ENCODE measurements at places on chromosomes 12 and 14.

DNA sequence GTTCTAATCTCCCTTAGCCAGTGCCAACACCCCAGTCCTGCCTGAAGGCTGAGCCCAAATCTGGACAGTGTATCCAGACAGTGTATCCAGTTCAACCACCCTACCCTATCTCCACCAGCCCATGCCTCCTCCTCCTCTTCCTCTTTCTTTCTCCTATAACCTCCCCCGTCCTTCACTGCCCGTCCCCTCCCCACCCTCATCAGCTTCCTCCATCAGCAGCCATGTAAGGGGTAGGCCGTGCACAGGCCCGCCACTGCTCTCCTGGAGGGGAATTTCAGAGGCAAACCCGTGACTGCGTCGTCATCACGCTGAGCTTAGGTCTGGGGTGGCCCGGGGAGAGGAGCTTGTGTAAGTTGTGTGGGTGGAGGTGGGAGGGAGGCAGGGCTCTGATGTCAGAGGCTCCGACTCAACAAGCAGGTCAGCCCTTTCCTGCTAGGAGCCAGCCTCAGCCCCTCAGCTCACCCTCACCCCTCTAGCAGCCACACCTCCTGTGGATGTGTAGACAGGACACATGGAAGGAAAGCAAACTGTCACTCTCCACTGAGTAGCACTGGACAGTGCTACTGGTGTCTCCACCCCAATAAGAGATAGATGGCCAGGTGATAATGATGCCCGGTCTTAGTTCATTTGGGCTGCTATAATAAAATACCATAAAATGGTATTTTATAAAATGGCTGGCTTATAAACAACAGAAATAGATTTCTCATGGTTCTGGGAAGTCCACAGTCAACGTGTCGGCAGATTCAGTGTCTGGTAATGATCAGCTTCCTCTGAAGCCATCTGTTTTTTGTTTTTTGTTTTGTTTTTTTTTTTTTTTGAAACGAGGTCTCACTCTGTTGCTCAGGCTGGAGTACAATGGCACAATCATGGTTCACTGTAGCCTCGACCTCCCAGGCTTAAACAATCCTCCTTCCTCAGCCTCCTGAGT lies 50.5 kb downstream of the IRF2BPL start:
- no peak for DNase-seq

DNA sequence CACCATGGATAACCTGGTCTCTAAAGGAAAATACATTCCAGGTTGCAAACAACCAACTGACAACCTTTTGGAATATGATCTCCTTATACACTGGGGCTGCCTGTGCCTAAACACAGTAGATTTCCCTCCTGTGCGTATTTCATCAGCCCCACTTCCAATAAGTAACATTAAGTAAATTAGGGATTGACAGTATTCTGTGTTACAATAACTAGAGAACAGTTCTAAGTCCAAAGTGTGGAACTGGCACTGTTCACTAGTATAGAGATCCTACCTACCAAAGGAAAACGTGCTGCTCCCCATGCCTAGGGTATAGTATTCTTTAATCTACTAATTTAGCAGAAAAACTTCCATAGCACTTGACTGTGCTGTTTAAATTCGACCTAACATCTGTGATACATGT lies 82.8 kb downstream of the SLC38A1 start:
- no peak for DNase-seq

DNA sequence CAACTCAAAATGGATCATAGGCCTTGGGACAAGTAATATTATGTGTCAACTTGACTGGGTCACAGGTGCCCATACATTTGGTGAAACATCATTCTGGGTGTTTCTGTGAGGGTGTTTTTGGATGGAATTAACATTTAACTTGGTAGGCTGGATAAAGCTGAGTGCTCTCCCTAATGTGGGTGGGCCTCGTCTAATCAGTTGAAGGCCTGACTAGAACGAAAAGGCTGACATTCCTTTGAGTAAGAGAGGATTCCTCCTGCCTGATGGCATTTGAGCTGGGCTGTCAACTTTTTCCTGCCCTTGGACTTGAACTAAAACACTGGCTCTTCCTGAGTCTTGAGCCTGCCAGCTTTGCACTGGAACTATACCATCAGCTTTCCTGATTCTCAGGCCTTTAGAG lies 93.4 kb upstream of the ESRRB start:
- no peak for DNase-seq

GRCh38 chr14:58488550-58488949 lies 61.0 kb downstream of the KIAA0586 start:
- DNase-seq: peak; percentile 62

- no peak for DNase-seq
Observed at GRCh38 chr14:104788161-104788818, 7.3 kb downstream of the AKT1 start.

- DNase-seq: no peak
Observed at GRCh38 chr14:40368314-40368713, 936.1 kb upstream of the FBXO33 start.

DNA sequence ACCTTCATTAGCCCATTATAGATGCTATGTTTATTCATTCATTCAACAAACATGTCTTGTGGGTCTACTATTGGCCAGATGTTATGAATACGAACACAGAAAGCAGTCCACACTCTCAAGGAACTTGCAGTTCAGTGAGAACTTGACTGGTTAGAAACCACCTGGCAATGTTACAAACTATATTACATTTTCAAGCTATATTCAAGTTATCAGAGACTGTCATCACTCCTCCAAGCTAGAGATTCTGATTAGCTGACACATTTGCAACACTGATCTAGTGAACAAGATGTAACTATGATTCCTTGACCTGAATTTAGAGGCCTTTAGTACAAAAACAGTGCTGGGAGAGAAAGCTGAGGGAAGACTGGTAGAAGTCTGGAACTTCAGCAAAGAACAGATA lies 170.7 kb upstream of the EEA1 start:
- DNase-seq: no peak

DNA sequence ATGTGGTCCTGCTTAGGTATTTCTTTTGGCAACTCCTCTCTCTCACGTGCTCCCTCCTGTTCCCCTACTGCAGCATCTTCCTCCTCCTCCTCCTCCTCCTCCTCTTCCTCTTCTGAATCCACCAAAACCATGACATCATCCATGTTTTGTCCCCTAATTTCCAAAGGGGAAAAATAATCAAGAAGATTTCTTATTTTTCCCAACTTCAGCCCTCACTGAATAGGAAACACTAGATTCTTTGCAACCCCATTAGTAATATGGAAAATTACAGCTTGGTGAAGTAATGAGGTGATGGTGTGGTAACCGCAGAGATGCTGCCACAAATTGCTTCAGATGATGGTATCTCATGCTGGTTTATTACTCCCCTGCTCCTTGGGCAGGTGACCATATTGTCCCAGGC lies 7.5 kb upstream of the WSB2 start:
- no peak for DNase-seq

- DNase-seq: no peak
Observed at GRCh38 chr12:62751810-62752155, 183.2 kb downstream of the PPM1H start.

DNA sequence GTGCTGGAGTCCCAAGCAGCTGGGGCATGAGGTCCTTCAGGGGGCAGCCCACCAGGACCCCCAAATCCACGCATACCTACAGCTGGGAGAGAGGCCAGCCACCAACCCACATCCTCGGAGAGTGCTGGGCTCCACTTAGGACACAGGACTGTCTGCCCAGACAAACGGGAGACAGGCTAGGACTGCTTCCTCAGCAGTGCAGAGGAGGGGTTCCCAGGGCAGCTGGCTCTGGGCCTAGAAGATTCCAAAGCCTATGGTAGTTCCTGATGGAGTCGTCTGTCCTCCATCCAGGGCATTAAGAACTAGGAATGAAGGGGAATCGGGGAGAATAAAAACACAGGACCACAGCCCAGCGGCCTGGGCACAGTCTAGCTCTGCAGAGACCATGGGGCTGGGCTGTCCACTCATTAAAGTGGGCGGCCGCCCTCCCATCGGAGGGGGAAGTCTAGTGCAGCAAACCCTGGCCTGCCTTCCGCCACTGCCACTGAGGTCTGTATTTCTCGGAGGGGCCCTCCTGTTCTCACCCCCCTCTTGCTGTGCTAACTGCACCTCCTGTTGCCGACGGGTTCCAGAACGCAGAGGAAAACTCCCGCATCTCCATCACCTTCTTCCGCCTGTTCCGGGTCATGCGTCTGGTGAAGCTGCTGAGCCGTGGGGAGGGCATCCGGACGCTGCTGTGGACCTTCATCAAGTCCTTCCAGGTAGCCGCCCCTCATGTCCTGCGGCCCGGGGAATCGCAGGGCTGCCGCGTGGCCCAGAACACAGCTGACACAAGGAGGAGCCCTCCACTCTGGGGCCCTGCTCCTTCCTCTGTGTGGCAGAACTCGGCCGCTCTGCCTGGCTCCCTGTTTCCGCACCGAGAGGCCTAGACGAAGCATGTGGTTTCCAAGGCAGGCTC lies 143.5 kb upstream of the FKBP4 start:
- DNase-seq: no peak

- DNase-seq: no peak
Observed at GRCh38 chr12:40207551-40207950, 17.2 kb upstream of the LRRK2 start.

DNA sequence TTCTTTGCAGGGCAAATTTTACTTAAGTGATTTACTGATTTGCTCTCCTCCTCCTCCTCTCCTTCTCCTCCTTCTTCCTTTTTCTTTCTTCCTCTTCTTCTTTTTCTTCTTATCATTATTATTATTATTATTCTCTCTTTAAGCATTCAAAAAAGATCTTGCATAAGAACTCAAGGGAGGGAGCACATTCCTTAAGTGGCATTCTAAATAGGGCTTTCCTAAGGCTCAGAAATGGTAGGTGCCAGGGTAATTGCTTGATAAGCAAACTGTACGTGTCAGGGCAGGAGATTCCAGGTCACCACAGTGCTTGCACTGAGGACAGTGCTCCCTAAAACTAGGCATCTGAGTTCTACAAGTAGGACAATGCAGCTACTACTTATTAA lies 92.4 kb downstream of the SPTSSA start:
- no peak for DNase-seq

GRCh38 chr14:56585461-56586084 lies 6.0 kb downstream of the TMEM260 start:
- no peak for DNase-seq

- DNase-seq: no peak
Observed at GRCh38 chr14:33930439-33930838, 20.4 kb downstream of the EGLN3 start.

DNA sequence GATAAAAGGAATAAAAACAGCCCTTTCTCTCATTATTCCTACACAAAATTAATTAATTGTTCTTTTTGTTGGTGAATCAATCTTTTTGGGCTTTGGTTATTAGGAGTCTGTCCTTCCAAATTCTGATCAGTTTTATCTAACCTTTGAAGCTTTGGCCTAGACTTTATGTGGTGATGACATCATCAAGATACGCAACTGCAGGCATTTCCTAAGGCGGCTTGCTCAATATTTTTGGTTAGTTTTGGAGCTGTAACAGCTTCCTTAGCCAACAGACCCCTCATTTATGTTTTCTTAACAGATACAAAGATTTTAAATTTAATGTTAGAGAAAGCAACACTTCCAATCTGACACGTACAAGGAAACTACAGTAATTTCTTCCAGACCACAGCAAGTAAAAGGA lies 87.8 kb upstream of the PDE3A start:
- DNase-seq: no peak

GRCh38 chr12:51994539-51994820 lies 12.3 kb upstream of the TAMALIN start:
- no peak for DNase-seq

GRCh38 chr14:35534208-35534872 lies 376 bp downstream of the INSM2 start:
- DNase-seq: no peak

DNA sequence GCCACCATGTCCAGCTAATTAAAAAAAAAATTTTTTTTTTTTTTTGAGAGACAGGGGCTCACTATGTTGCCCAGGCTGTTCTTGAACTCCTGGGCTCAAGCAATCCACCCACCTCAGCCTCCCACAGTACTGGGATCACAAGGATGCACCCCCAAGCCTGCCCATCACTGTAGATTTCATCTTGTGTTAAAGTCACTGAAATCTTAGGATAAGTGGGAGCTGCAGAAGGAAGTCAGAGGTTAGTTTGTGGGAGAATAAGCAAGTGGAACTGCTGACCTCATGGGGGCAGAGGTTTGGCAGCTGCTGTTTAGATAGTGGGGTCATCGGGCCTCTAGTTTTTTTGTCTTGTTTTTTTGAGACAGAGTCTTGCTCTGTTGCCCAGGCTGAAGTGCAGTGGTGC lies 59.7 kb upstream of the MAX start:
- no peak for DNase-seq

GRCh38 chr12:124428136-124428791 lies 133.4 kb downstream of the RFLNA start:
- DNase-seq: no peak

GRCh38 chr12:70078161-70078560 lies 165.1 kb upstream of the CNOT2 start:
- no peak for DNase-seq

GRCh38 chr14:72970058-72970630 lies 43.9 kb downstream of the DCAF4 start:
- DNase-seq: no peak

- DNase-seq: peak; percentile 16
Observed at GRCh38 chr14:60775296-60775695, 40.7 kb downstream of the MNAT1 start.

DNA sequence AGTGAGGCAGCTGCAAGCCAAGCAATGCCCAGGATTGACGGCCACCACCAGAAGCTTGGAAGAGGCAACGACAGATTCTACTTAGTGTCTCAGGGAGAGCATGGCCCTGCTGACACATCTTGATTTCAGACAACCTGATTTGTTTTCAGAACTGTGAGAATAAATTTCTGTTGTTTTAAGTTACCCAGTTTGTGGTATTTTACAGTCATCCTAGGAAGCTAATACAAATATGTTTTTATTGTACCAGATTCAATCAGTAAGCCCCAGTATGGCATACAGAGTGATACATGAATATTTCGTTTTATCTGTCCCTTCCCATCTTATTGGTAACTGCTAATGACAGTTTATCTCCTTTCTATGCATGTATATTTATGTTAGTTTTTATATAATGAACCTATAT lies 62.3 kb downstream of the SAMD4A start:
- no peak for DNase-seq

- DNase-seq: no peak
Observed at GRCh38 chr12:85147331-85147730, 111.2 kb downstream of the LRRIQ1 start.

DNA sequence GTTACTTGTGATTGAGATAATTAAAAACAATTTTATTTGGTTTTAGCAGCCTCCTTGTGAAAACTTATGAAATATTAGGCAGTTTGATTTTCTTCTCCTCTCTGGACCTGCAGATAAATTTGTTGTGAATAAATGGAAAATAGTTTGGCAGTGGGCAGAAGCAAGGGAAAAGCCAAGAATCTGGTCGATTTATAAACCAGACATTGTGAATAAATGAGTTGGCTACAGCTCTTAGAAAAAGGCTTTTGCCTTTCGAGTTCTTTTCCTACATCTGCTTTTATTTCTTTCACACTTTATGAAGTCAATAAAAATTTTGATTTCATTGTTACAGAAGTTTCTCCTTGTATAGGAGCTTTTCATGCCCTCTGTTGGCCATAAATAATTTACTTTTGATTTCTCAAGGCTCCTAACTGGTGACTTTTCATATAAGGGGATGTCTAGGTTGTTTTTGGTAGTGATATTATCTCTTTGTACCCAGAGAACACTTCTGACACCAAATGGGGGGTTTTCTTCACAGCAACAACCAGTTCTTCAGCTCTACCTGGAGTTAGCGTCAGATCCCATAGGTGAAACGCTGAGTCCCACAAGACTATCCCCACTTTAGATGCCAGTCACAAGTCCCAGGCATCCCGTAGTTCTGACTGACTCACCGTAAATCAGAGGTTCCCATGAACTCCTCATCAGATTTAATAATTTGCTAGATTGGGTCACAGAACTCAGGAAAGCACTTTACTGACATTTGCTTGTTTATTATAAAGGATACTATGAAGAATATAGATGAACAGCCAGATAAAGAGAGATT lies 136.5 kb upstream of the DNM1L start:
- no peak for DNase-seq

All from kidney capillary endothelial cell (primary cell).